ENCODE measurements at places on chromosomes 6 and 20. TPM values are rescaled to one million over a fixed set of nuclear protein-coding genes. Genes with fewer than 3 reads are reported as not detected.

The RAET1G gene
- not detected for total RNA-seq

The SAMD5 gene
- 17.6 TPM for total RNA-seq

The DUSP15 gene
- 3.0 TPM for total RNA-seq

The C6orf52 gene
- 1.7 TPM for total RNA-seq

The AKIRIN2 gene
- 68.8 TPM for total RNA-seq

The HLA-DRB1 gene
- total RNA-seq: 0.16 TPM

The SUPT3H gene
- 15.3 TPM for total RNA-seq

The GSTA3 gene
- not detected for total RNA-seq

The VNN1 gene
- total RNA-seq: not detected

The DNPH1 gene
- total RNA-seq: 16.1 TPM

The FAM50B gene
- total RNA-seq: 20.6 TPM

The APCDD1L gene
- not detected for total RNA-seq

The NRN1 gene
- total RNA-seq: 17.9 TPM

The NRSN1 gene
- 27.9 TPM for total RNA-seq

The DNAH8 gene
- under 0.01 TPM for total RNA-seq
